ENCODE measurements at places on chromosomes 13 and 19. TPM values are rescaled to one million over a fixed set of nuclear protein-coding genes. Genes with fewer than 3 reads are reported as not detected.
A peak's percentile ranks its signal among the peaks of the same experiment; 100 is the strongest.

Gene CCDC70
- not detected for total RNA-seq

- DNase-seq: peak; percentile 15
Observed at GRCh38 chr13:113835461-113836270, 28.2 kb downstream of the GAS6 start.

GRCh38 chr19:48806818-48807589, 3.8 kb downstream of the BCAT2 start:
- no peak for DNase-seq

- no peak for DNase-seq
Observed at GRCh38 chr13:113748862-113749451, 10.1 kb upstream of the TMEM255B start.

GRCh38 chr13:49220856-49221589, 885 bp downstream of the MLNR start:
- DNase-seq: no peak

Gene MBD3L2
- total RNA-seq: not detected

GRCh38 chr13:64314331-64314730, 2898.7 kb upstream of the PCDH20 start:
- DNase-seq: no peak

GRCh38 chr19:18418483-18419194, 559 bp upstream of the SSBP4 start:
- DNase-seq: peak; percentile 75

GRCh38 chr19:29680447-29680846, 15.2 kb downstream of the PLEKHF1 start:
- peak; percentile 85 for DNase-seq

DNA sequence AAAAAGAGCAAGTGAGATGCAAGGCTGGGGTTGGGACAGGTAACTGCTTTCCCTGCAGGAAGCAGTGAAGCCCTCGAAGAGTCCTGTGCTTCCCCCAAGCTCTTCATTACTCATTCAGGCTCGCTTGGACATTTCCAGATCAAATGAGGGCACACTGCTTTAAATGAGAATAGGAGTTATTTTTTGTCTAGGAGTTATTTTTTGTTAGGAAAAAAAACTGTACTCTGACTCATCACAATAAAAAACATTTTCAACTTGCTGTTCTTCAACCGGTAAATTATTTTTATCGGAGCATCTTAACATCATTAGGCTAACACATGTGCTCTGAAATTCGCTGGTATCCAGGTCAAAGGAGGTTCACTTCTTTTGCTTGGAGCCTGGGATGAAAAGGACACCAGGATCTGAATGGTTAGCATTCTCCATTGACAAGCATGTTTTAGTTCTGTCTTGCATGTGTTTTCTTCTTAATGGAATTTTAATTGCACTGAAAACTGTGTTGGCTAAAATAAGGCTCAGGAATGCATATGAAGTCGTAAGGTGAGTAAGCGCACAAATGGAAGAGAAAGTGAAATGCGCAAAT, 80.7 kb upstream of the STK24 start:
- DNase-seq: no peak

- peak; percentile 96 for DNase-seq
Observed at GRCh38 chr19:48819366-48819816, 8.6 kb upstream of the BCAT2 start.

GRCh38 chr13:50970956-50971355, 61.4 kb downstream of the RNASEH2B start:
- DNase-seq: no peak

Gene KANK3
- 10.2 TPM for total RNA-seq

GRCh38 chr19:53894707-53895106, 12.7 kb downstream of the PRKCG start:
- DNase-seq: no peak

DNA sequence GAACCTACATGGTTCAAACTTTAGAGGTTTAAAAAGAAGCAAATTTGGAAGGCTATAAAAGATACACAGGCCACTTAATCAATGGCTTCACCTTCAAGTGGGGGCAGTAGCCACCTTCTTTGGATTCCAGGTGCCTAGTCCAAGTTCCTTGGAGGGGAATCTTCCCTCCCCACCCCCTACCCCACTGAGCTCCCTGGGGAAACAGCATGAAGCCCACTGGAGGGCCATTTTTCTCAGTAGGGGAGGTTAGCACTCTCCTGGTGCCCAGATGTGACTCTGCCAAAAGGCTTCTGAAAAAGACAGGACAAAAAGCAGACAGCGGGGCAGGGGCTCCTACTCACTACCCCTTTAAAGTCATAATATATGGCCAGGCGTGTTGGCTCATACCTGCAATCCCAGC, 93.9 kb downstream of the KCTD15 start:
- DNase-seq: no peak

Gene PTH2
- total RNA-seq: not detected

Gene GTF2F2
- 15.7 TPM for total RNA-seq

- DNase-seq: no peak
Observed at GRCh38 chr19:46714444-46715106, 2.3 kb downstream of the PRKD2 start.

Gene PET100
- total RNA-seq: 105 TPM

GRCh38 chr13:111406636-111407035, 86.2 kb downstream of the TEX29 start:
- DNase-seq: no peak

DNA sequence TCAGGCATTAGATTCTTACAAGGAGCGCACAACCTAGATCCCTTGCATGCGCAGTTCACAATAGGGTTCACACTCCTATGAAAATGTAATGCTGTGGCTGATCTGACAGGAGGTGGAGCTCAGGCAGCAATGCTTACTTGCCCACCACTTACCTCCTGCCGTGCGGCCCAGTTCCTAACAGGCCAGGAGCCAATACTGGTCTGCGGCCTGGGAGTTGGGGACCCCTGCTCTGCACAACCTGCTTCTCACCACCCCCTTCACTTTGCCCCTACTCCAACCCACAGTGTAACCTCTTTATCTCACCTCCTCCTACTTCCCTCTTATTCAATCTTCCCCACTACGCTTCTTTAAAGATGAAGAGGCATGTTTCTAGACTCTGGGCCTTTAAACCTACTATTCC, 240.2 kb downstream of the RGCC start:
- no peak for DNase-seq

GRCh38 chr13:53241891-53242348, 213.3 kb downstream of the OLFM4 start:
- DNase-seq: no peak

DNA sequence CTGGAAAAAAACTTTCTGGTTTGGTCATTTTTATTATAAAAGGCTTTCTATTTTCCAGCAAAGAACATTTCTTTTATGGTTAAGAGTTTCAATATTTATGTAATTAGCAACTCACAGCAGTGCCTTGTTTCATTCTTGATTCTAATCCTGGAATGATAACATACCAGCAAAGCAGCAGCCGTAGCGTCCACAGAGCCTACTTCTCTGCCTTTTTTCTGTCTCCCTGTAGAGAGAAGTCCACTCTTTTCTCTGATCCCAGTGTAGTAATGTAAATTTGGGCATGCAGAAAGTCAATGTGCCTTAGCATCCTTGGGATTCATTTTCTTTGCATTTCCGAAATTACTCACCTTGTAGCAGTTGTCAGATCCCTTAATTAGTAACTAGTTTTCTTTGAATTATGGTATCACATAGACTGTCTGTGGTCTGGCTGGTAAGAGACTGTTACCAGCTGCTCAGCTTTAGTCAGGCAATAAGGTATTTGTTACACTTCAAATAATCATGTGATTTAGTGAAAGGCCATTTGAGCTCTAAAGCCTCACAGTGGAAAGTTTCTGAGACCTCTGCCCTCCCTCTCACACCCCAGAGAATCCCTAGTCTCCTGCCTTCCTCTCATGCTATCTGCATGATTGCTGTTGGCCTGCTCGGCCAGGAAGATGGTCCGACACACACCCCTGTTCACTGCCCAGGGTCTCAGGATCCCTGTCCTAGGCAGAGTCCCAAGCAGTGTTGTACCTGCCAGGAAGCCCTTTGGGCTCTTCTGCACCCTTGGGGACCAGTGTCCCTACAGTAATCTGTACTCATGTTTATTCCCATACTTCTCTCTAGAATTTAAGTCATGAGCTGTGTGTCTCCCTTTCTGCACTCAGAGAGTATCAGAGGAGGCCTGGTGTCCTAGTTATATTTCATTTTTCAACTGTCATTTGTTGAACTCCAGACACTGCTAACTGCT, 86.3 kb downstream of the LRCH1 start:
- no peak for DNase-seq

DNA sequence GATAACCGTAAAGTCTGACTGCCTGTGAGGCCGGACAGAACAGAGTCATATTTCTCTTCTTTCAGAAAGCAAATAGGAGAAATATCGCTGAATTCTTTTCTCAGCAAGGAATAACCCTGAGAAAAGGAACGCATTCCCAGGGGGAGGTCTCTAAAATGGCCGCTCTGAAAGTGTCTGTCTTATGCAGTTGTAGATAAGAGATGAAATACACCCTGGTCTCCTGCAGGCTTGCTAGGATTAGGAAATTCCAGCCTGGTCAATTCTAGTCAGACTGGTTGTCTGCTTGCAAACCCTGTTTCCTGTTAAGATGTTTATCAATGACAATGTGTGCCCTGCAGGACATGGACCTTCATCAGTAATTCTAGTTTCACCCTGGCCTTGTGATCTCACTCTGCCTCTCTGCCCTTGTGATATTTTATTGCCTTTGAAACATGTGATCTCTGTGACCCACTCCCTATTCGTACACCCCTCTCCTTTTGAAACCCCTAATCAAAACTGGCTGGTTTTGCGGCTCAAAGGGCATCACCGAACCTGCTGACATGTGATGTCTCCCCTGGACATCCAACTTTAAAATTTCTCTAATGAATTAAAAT, 934.8 kb upstream of the SPRY2 start:
- no peak for DNase-seq

DNA sequence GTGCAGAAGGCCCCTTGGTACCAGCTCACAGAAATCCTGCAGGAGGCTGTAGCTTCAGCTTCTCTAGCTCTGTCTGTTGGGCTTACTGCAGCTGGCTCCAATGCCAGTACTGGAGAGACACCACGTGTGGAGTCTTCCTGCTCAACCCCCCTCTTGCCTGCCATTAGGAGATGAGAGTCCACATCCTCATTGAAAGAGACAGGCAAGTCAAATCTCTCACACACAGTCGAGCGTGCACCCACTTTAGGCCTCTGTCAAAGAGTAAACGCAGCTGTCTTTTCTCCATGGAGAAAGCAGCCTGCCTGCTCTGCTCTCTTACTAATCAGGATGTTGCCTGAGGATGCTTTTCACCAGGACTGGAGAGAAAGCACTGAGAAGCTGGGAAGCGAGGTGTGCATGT, 523.0 kb upstream of the NBEA start:
- no peak for DNase-seq

- DNase-seq: no peak
Observed at GRCh38 chr13:82688400-82688994, 1193.8 kb downstream of the SLITRK1 start.

- no peak for DNase-seq
Observed at GRCh38 chr13:60329221-60329923, 67.6 kb upstream of the TDRD3 start.

Gene KIR3DL1
- not detected for total RNA-seq

GRCh38 chr13:40537146-40537895, 129.1 kb downstream of the FOXO1 start:
- no peak for DNase-seq

GRCh38 chr13:40026174-40026585, 370.7 kb downstream of the COG6 start:
- no peak for DNase-seq

DNA sequence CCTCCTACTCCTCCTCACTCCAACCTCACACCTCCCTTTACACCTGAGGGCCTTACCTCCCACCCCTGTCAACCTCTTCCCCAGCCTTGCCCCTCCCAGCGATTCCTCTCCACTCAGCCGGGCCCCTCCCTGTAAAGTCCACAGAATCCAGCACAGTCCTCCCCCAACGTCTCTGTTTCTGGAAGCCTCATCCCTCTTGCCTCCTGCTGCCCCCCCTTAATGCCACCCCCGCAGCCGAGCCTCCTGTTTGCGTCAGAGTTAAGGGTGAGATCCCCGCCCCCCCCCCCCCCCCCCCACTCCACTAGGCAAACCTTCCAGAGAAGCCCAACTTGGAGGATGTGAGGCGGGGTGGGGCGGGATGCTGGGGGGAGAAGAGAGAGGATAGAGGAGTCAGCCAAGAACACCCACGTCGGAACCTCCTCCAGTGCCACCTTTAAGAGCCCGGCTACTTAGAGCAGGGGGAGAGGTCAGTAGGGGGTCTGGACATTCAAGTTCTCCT, 2.1 kb downstream of the UNC13A start:
- no peak for DNase-seq

DNA sequence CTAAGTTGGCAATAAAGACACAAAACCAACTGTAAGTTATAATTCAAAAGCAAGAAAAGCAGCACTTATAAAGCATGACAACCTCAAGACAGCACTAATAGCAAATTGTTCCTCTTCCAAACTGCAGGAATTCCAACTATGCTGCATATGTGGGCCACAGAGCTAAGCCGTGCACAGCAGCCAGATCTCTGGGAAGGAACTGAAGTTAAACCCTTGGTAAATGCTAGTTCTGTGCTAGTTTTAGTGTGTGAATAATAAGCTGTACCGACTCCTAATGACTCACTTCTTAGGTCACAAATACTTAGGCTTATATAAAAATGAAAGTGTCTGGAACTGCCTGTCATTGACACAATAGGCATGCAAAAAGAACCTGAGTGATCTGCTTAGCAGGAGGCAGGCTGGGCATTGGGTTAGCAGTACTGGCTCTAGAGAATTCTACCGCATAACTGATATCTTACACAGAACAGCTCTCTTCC, 21.2 kb upstream of the GTF3A start:
- no peak for DNase-seq

Gene ZNF296
- 0.36 TPM for total RNA-seq

Data from psoas muscle (tissue), 8 donors.